Kidney epithelial cell (primary cell): ENCODE measurements at places on chromosomes 6 and 20.

GRCh38 chr6:21953831-21954801, 342.7 kb downstream of the PRL start:
- no peak for DNase-seq

DNA sequence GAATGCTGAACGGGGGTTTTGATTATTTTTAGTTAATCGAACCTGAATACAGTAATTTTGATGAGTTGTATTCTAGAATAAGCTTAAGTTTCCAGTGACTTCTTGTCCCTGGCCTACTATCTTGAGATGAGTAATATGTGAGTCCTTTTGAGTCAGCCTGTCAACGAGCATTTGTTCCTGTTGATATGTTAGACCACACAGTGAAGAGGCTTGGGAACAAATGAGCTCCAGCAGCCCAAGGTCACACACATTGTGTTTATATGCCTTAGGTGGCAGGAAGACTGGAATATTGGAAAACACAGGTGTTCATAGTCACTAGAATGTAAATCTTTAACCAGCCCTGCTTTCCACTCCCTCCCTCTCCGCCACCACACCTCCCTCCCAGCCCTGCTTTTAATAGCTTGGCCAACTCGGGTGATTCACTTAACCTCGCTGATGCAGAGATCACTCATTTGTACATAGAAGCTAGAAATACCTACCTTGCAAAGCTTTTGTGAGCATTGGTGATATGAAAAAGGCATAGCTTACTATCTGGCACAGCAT, 9.1 kb downstream of the SMPDL3A start:
- DNase-seq: peak; percentile 81

DNA sequence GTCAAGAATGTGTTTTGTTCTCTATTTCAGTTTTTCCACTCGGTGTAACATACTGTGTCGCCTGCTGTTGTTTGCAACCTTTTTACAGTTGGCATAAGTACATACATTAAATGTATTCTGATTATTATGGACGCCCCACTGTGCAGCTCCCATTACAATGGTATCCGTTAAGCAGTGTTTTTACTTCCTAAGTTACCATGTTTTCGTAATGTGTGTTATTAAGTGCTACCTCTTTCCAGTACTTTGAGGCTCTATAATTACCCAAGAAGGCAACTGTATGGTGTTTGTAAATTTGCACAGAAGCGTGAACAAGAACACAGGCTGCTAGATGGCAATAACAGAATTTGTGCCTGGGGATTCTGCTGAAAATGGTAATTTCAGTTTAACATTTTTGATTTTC, 568.0 kb upstream of the MARCKS start:
- no peak for DNase-seq

DNA sequence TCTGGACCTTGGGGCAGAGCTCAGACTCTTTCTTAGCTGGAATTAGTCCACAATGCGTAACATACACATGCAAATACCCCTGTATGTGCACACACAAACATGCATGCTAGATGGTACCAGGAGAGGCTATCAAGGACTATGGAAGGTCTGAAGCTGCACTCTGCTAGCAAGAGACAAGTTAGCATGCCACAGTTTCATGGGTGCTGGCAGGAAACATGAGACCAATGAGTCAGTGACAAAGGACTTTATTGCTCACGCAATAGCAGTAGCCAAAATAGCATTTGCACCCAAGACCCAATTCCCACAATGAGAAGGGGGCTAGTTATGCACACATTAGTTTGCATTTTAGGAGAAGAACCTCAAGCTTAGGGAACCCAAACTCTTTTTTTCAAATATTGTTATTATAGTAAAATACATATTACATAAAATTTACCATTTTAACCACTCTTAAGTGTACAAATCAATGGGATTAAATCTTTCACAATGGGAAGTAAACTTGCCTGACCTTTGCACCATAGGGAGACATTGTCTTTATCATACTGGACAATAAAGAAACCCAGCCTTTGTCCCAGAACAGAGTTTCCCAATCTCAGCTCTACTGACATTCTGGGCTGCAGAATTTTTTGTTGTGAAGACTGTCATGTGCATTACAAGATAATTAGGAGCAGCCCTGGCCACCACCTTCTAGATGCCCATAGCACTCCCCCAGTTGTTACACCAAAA, 69.1 kb downstream of the NRSN1 start:
- peak; percentile 10 for DNase-seq

GRCh38 chr6:151709329-151709728, 98.2 kb upstream of the ESR1 start:
- no peak for DNase-seq

GRCh38 chr6:41404182-41404845, 68.9 kb downstream of the NCR2 start:
- DNase-seq: no peak

GRCh38 chr6:7750197-7750596, 24.3 kb downstream of the BMP6 start:
- no peak for DNase-seq

- DNase-seq: no peak
Measured at GRCh38 chr20:32474009-32474716, 111.0 kb downstream of the NOL4L start.

- no peak for DNase-seq
Measured at GRCh38 chr20:5642155-5642981, 107.8 kb upstream of the SHLD1 start.

GRCh38 chr6:99641270-99641669, 34.6 kb downstream of the PRDM13 start:
- no peak for DNase-seq

DNA sequence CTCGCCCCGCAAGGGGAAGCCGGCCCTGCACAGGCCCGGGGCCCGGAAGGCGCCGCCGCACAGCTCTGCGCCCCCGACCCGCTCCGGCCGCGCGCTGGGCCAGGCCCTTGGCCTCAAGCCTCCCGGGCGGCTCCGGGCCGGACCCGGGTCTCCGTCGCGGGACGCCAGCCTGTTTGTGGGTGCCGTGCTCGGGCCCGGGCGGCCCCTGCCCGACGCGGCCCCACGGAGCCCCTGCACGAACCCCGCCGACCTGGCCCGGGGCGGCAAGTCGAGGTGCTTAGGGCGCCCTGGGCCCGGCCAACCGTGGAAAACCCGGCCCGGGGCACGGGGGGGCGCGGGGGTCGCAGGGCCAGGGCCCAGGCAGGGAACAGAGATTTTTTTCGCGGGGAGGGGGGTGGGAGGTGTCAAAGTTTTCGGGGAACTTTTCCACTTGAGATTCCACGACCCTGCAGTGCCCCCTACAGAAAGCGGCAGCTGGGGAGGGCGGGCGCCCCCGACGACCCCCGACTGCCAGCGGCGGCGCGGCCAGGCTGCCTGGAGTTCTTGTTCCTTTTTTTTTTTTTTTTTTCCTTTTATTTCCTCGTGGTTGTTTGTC, 805 bp upstream of the STX16 start:
- no peak for DNase-seq

DNA sequence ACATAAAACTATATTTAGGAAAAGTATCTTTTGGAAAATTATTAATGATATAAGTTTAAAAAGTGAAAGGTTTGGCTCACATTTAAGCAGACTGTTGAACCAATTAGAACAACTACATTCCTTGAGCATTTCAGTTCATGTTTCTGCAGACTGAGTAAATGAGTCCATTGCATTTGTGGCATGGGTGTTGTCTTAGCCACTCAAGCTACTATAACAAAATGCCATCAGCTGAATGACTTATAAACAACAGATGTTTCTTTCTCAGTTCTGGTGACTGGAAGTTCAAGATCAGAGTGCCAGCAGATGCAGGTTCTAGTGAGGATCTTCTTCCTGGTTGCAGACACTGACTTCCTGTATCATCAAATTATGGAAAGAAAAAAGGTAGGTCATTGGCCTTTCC, 67.1 kb upstream of the SLC2A12 start:
- DNase-seq: no peak

DNA sequence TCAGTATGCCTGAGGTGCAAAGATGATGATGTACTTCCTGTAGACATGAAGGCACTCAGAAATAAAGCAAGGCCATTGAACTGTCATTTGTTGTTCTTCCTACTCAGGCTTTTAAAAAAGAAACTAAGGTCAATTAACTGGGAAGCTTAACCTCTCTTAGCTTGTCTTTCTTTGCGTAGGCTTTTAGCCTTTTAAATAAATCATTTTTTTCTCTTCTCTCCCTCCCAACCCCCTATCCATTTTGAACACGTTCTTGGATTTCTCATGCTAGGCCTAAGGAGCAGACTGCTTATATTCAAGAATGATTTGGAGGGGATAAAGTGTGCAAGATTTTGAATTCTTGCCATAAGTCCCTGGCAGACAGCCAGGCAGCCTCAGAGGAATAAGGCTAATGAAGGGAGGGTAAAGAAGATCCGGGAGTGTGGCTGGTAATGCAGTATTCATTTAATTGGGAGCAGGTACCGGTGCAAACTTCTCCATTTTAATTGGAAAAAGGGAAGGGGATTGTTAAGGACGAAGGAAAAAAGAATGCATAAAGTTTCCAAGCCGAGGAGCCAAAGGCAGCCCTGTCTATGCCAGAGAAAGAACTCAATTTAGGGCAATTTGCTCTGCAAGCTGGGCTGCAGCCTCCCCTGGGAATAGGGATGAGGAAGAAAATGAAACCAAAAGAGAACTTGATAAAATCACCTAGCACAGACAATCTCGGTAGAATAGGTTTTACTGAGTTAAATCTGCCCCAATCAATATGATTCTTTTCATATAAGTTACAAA, 343.8 kb upstream of the MMS22L start:
- DNase-seq: no peak

- DNase-seq: no peak
Measured at GRCh38 chr6:72525821-72526510, 95.9 kb upstream of the KCNQ5 start.

GRCh38 chr20:17753516-17753915, 53.8 kb downstream of the BANF2 start:
- DNase-seq: no peak

DNA sequence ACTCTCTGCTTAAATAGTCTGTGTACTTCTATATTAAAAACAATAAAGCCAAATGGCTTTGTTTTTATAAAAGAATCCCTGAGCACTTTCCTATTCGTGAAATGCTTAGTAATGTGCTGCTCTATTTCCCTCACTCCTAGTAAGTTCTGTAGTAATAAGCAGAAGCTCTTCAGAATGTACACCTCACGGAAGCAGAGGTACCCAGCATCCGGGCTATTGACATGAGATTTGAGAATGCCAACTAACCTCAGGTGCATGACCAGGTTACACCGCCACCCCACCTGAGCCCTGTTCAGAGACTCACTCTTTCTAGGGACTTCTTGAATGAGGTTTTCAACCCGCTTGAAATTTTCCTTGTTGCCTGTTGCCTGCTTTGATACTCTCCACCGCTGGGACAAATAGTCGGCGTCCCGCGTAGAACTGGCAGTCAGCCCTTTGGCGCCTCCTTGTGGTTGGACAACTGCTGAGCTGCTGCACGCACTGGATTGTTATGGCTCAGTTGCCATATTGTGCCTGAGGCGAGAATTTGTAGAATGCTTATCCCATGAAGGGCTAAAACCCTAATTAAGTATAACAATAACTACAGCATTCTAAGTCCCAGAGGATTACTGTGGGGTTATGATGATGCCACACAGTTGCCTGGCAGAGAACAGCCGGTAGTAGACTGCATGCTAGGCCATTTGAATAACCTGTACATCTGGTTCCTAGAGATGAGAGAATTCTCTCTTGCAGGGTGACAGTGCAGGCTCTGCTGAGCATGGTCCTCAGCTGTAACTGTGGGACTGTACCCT, 95.4 kb downstream of the KHDC1L start:
- peak; percentile 34 for DNase-seq

DNA sequence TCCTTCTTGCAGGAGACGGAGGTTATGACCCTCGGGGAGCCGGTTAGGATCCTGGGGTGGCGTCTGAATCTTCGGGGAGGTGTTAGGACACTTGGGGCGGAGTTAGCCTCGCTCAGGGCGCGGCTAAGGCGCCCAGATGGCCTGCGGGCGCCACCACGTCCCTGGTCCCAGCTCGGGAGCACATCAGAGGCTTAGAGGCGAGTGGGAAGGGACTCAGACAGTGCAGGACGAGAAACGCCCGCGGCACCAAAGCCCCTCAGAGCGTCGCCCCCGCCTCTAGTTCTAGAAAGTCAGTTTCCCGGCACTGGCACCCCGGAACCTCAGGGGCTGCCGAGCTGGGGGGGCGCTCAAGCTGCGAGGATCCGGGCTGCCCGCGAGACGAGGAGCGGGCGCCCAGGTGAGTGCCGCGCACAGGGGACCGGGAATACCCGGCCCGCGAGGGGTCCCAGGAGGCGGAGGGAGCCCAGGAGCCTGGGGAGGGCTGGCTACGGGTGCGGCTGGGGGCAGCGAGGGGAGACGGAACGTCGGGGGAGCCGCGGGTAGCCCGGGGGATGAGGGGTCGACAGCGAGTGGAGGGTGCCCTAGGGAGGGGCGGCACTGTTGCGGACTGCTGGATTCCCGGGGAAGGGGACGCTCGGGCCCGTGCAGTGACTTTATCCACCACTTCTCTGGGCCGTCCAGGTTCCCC, at the start of gene HCK:
Gene HCK (plus strand): TSS at position 153 of the 688 bp plus-strand sequence.
- no peak for DNase-seq

- no peak for DNase-seq
Measured at GRCh38 chr20:62485701-62486089, 9.9 kb upstream of the GATA5 start.

DNA sequence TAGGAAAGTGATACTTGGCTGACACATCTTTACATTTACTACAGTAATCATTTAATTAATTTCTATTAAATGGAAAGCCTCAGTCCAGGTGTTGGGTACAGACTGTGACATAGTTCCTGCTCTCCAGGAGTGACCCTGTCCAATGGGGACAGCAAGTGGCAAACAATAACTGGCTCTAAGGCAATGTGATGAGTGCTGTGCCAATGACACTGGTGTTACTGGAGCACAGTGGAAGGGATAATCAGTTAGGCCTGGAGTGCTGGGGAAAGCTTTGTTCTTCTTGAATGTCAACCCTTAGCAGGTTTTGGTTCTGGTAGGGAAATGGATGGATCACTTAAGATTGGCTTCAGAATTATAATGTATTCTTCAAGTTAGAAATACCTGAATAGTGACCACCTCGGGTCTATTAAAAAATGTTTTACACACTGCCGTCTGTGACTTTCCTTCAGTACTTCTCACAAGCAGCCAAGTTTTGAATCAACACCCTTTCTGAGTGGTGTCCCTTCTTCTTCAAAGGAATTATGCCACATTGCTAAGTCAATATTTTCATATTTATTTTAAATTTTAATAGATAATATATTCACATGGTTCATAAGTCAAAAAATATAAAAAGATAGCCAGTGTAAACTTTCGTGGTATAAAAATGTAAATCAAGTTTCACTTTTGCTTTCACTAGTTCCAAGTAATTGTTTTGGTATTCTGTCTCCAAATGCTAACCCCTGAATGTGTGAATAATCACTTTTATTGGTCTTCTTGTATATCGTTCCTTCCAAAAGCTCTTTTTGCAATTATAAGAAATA, 9.6 kb downstream of the CMTR1 start:
- DNase-seq: no peak

DNA sequence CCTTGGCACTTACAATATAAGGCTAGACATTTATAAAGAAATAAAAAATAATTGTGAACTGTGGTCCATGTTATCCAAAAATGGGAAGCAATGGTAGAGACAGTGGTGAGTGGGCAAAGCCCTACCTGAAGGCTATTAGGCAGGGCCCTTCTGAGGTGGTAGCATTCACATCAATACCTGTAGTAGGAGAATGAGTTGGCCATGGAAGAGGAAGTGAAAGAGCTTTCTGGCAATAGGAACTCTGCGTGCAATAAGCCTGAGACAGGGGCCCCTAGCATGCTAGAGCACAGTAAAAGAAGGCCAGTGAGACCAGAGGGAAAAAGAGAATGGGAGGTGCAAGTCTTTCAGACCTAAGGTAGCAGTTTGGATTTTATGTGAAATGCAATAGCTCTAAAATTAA, 754.5 kb downstream of the PTPRT start:
- DNase-seq: no peak

- DNase-seq: no peak
Measured at GRCh38 chr20:61513124-61514017, 261.3 kb downstream of the CDH4 start.
